ENCODE measurements at places on chromosomes 4 and X. TPM values are rescaled to one million over a fixed set of nuclear protein-coding genes. Genes with fewer than 3 reads are reported as not detected.

DNA sequence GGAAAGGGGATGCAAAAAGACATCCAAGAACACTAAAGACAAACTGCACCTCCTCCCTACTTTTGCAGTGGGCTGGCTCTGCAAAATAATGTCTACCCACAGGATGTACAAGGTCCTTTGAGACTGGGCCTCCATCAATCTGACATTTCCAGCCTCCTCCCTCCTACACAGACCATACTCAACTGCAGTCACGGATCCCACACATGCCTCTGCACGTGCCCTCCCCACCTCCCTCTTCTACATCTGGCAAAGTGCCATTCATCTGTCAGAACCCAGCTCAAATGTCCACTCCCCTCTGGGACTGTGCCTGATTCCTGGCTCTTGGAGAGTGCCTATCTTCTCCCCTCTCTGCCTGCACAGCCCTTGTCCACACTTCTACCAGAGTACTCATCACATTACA, 50.3 kb downstream of the CHRDL1 start:
- no peaks in the 10 kb centered on the region for H3K36me3 ChIP-seq
- no peaks in the 10 kb centered on the region for H3K4me1 ChIP-seq
- no peak overlapping the region for H3K27ac ChIP-seq
- peaks cover 5% of the 10 kb centered on the region for H3K27me3 ChIP-seq
- no peak overlapping the region for H3K4me3 ChIP-seq

- no peaks in the 10 kb centered on the region for H3K4me1 ChIP-seq
- H3K36me3 ChIP-seq: no peaks in the 10 kb centered on the region
- peaks cover 6% of the 10 kb centered on the region for H3K27me3 ChIP-seq
- DNase-seq: no peak
- no peak overlapping the region for H3K4me3 ChIP-seq
Observed at GRCh38 chr4:68228568-68228967, 16.9 kb downstream of the TMPRSS11B start.

DNA sequence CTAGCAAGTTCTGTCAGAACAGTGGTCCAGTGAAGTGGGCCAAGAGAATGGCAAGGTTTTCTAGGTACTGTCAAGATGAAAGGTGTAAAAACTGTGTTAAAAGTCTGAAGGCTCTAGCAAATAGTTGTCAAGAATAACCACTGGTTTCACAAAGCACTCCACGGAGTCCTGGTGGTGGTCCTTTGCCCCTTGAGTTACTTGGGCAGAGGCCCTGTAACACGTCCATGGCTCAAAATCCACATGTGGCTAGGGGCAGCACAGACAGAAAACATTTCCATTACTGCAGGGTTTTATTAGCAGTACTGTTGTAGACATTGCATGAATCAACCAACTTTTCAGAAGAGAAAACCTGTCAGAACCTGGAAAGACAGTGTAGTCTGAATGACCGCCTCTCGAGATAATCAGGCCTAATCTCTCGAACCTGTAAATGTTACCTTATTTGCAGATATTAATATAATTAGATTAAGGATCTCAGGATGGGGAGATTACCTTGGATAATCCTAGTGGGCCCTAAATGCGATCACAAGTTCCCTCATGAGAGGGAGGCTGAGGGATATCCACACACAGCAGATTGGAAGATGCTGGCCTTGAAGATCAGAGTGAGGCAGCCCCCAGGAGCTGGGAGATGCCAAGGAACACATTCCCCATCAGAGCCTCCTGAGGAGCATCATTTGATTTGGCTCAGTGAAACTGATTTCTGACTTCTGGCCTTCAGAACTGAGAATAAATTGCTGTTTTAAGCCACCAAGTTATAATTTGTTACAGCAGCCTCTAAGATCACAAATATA, 34.7 kb downstream of the ERVMER34-1 start:
- H3K27me3 ChIP-seq: no peaks in the 10 kb centered on the region
- no peak overlapping the region for H3K4me3 ChIP-seq
- peaks cover 4% of the 10 kb centered on the region for H3K36me3 ChIP-seq
- peaks cover 25% of the 10 kb centered on the region for H3K4me1 ChIP-seq

- no peak overlapping the region for H3K4me3 ChIP-seq
- DNase-seq: no peak
- peaks cover under 1% of the 10 kb centered on the region for H3K36me3 ChIP-seq
- H3K27me3 ChIP-seq: no peaks in the 10 kb centered on the region
- H3K4me1 ChIP-seq: peaks cover 8% of the 10 kb centered on the region
Observed at GRCh38 chr4:152807294-152807829, 27.6 kb downstream of the ARFIP1 start.

DNA sequence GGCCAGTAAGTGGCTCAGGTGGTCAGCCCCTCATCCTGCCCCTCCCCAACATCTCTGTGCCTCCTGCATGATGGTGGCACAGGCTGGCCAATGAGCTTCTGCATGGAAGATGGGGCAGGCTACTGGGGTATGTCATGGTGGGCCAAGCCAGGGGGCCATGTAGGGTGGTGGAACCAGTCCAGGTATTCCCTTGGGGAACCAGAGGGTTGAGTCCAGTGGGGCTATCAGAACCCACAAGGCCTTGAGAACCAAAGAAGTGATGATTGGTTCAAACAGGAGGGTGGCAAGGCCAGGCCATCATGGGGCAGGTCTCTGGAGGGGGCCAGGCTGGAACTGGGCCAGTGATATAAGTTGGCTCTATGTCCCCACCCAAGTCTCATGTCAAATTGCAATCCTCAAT, 18.8 kb upstream of the PPP2R2C start:
- H3K27me3 ChIP-seq: peaks cover 30% of the 10 kb centered on the region
- H3K36me3 ChIP-seq: no peaks in the 10 kb centered on the region
- no peak for DNase-seq
- H3K27ac ChIP-seq: no peak overlapping the region

GRCh38 chr4:2793586-2794485, 951 bp downstream of the SH3BP2 start:
- H3K27ac ChIP-seq: no peak overlapping the region
- H3K27me3 ChIP-seq: no peaks in the 10 kb centered on the region
- DNase-seq: no peak
- H3K36me3 ChIP-seq: no peaks in the 10 kb centered on the region
- peaks cover 49% of the 10 kb centered on the region for H3K4me1 ChIP-seq

LEF1 gene
- 319 TPM for total RNA-seq

SPIN2A gene
- total RNA-seq: 0.42 TPM

SCFD2 gene
- 26.7 TPM for total RNA-seq

Measured in T-helper 17 cell (primary cell).